ENCODE measurements at places on chromosomes 12 and 14.

DNA sequence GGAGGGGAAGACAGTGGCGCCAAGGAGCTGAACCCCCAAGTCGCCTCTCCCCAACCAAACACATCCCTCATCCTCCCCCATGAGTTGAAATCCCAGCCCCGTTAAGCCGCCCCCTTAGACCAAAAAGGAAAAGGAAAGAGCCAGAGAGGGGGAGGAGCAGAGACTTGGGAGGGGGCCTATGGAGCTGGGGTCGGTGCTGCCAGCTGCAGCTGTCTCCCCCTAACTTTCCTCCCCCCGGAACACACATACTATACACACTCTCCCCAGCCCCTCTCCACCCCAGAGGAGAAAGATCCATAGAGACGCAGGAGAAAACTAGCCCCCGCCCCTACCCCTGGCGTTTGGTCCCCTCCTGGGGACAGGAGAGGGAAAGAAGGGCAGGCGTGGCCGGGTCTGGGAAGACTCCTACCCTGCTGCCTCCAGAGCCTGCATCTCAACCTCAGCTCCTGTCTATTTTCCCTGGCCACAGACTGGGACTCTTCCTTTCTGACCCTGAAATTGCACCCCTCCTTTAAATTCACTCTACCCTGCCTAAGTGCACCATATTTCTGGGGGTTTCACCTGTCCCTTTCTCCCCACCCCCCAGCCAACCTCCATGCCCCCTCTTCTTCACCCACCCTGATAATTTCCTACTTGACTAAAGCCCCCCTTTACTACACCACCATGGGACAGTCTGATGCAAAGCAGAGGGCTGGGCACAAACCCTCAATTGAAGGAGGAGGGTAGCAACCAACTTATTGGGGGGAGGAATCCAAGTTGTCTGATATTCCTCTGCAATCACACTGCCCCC is 1.7 kb upstream of the HOXC9 start:
- DNase-seq = no peak

GRCh38 chr12:20368114-20368650 is at the start of gene PDE3A:
Gene PDE3A (plus strand): TSS chr12:20368537. CDS start chr12:20369285, 748 bp downstream.
- DNase-seq = peak; percentile 75

DNA sequence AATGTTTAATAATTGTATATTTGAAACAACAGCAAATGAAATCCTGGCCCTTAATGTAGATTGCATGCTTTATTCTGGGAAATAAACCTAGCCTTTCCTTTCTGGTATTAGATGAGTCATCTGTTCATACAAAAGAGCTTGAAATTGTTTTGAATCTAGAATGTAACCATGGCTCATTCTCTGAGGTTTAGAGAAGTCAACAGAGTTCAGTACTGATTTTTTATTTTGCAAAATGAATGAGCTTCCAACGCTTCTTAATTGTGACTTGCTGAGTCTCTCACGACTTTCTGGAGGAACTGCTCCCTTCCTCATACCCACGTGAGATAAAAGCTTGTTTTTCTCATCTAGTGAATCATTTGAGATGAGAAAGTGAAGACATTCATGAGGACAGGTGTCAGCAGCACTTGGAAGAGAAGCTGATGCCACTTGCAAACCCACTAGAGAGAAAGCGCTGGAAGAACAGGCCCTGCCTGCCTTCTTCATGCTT is 509.6 kb downstream of the VRK1 start:
- DNase-seq = no peak

- DNase-seq = no peak
Measured at GRCh38 chr14:34036319-34036766, 85.5 kb upstream of the EGLN3 start.

DNA sequence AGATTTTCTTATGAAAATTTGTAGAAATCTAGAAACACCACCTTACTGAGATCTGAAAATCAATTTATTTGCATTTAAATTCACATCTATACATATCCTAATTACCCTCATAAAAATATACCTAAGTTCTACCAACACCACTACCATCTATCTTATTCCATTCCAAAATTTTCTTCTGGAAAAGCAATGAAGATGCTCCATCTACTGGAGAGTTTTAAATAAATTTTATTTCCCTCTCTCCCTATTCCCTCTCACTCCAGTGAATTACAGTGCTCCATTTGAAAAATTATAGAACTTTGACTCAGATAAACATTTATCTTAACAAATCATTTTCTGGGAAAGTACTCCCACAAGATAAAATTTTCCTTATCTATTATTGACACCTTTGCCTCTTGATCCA is 2.3 kb upstream of the C14orf39 start:
- no peak for DNase-seq

DNA sequence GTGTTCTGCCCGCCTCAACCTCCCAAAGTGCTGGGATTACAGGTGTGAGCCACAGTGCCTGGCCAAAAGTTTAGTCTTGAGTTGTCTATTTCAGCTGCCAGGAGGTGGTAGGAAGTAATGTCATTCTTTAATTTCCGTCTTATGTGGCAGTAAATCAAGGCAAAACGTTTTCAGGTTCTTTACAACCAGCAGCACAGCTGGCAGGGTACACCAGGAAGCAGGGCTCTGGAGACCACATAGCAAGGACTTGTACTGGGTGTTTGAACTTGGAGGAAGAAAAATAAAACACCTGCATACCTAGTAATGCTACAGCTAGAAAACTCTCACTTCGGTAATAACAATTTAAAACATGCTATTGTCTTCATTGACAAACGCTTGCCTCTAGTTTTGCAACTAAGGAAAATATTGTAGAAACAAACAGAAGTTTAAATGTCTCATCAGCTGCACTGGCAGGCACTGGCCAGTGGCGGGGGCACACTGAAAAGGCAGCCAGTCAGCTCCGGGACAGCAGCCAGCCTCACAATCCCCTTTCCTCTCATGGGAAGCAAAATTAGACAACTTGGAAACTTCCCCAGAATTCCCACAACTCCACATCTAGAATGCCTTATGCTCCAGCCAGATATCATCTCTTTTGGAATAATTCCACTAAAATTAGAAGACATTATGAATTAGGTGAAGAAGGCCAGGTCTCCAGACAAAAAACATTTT is 72.2 kb downstream of the CLIP1 start:
- no peak for DNase-seq

DNA sequence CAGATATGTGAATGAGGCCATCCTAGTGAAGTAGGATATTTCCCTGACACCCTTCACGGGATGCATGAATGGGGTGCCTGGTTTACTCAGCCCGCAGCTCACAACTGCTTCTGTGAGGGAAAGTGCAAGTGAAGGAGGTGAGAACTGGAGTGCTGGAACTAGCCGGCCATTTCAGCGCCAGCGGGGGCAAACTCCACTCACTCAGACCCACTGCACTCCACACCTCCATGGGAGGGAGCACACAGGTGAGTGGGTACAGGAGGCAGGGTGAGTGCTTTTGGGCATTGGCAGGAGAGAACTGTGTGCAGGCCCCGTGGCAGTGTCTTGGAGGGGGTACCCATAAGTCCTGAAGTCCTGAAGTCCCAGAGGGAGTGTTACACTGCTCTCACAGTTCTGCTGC is 1008.4 kb downstream of the SLC6A15 start:
- DNase-seq = no peak

GRCh38 chr14:82872494-82872893 is 1338.8 kb upstream of the SEL1L start:
- no peak for DNase-seq

- DNase-seq = no peak
Measured at GRCh38 chr14:25231004-25231403, 181.1 kb upstream of the STXBP6 start.

GRCh38 chr14:90440021-90440451 is 43.2 kb downstream of the CALM1 start:
- no peak for DNase-seq

DNA sequence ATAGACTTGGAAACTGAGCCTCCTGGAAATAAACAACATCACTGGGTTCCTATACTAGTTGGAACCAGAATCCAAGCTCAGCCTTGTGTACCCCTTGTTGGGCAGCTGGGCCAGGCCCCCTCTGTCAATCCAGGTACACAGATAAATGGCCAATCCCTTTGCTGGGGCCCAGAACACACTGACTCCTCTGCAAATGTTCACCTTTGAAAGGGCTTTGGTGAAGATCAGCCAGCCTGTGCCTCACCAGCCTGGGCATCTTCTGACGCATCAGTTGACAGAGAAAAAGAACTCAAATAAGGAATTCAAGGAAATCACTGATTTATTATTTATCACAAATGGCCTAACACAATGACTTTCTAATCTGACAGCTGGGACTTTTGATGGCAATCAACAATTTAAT is 1090.2 kb downstream of the BCL11B start:
- no peak for DNase-seq

GRCh38 chr12:122080149-122081082 is 1.9 kb downstream of the MLXIP start:
- no peak for DNase-seq

DNA sequence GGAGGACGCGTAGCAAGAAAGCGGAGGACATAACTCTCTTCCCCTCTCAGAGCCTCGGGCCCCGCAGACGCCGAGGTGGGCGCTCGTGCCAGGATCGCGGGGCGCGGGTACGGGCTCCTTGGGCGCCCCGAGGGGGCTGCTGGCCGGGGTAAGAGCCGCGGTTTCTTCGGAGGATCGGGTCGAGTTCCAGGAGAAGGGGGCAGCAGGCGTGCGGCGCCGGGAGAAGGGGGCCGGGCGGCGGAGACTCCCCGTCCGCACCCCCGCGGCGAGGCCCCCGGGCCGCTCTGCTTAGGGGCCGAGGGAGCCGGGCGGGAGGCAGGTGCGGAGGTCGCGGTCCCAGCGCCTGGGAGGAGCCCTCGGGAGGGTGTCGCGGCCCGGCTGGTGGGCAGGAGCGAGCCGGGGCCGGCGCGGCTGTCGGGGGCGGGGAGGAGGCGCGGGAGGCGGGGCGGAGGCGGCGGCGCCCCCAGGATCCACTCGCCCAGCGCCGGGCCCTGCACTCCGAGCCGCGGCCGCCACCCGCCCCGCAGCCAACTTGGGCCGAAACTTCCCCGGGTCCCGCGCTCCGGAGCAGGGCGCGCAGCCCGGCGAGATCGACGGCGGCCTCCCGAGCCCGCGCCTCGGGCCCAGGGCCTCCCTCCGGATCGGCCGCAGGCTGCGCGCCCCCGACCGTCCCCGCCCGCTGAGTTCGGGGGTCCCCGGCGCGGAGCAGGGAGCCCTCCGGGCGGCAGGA is 64.4 kb downstream of the FBXL14 start:
- no peak for DNase-seq

DNA sequence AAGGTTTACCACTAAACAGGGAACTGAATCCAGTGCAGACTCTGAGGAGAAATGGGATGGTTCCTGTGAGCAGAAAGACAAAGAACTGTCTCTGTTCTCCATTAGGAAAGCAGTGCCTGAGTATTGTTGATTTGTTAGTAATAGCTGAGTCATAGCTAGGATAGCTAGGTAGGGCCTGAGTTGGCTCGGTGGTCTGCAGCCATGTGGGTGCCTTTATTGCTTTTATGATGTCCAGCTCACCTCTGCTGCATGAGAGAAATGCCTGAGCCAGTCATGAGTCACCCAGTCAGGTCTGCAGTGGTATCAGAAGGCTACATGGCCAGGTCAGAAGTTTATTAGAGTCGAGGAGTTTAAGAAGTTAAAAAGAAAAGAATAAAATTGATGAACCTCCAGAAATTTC is 24.2 kb downstream of the TRHDE start:
- no peak for DNase-seq

GRCh38 chr14:54895683-54896082 is 6.9 kb downstream of the GCH1 start:
- DNase-seq = no peak

GRCh38 chr14:60662982-60663381 is 13.7 kb upstream of the SIX1 start:
- DNase-seq = no peak

- no peak for DNase-seq
Measured at GRCh38 chr14:100815478-100816285, 10.2 kb upstream of the MEG3 start.

DNA sequence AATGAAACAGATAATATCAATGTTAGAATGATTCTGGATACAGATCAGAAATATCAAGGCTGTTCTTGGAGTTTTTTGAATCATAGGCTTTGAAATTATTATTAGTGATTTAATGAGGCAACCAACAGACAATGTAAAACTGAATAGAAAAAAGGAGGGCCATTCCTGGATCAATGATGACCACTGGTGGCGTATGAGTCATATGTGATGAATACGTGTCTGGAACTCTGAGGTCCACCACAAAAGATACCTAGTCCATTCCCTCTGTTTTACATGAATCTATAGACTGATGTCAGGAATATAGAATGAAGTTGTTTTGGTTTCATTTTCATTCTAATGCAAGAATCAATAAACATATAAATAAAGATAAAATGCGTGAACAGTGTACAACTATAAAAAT is 78.3 kb upstream of the RTL1 start:
- no peak for DNase-seq

DNA sequence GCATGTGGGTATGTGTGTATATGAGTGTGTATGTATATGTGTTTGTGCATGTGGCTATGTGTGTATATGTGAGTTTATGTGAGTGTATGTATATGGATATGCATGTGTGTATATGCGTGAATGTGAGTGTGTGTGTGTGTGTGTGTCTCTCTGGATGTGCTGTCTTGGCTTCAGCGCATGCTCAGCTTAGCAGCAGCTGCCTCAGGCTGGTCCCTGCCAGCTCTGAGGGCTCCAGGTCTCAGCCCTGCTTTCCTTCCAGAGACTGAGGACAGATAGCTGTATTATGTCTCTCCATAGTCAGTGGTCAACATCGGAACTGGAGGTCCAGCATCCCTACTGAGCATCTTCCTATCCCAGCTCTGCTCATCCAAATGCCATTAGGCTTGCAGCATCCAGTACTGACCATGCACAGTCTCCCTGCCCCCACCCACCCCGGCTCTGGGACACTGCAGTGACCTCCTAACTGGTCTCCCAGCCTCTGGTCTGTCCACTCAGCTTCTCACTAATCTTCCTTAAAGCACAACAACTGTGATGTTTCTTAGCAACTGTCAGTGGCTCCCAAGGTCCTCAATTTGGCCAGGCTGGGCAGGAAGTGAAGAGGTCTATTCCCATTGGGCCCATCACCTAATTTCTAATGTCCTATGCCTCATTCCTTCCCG is 22.8 kb downstream of the FAIM2 start:
- DNase-seq = no peak

DNA sequence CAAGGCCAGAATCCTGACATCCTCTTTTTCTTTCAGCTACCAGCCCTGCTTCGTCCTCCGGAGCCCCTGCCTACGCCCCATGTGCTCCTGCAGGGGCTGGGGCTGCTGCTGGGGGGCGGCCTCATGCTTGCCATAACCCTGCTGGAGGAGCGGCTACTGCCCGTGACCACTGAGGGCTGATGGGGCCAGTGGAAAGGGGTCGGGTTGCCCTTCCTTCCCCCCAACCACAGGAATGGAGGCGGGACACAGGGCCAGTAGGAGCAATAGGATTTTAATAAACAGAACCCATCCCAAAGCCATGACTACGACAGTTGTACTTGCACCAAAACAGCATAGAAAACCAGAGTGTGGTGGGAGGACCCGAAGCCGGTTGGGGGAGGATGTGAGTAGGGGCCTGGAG is 7.7 kb downstream of the SLC39A5 start:
- no peak for DNase-seq

DNA sequence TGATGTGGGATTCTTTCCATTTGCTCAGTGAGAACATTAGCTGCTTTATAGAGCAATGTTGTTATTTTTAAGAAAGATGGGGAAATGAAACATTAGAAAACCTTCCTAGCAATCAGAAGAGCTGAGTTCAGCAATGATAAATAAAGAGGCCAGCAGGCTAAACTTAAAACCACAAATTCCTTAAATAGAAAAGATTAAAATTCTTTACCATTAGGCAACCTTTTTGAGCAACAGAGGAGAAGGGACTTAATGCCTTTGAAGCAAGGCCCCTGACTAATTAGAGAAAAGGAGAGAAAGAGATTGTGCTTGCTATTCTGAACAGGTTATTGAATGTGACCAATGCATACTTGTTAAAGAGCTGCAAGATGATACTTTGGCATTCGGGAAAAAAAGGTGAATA is 160.8 kb upstream of the LMO3 start:
- DNase-seq = no peak
